ENCODE measurements at places on chromosomes 2 and 18.

DNA sequence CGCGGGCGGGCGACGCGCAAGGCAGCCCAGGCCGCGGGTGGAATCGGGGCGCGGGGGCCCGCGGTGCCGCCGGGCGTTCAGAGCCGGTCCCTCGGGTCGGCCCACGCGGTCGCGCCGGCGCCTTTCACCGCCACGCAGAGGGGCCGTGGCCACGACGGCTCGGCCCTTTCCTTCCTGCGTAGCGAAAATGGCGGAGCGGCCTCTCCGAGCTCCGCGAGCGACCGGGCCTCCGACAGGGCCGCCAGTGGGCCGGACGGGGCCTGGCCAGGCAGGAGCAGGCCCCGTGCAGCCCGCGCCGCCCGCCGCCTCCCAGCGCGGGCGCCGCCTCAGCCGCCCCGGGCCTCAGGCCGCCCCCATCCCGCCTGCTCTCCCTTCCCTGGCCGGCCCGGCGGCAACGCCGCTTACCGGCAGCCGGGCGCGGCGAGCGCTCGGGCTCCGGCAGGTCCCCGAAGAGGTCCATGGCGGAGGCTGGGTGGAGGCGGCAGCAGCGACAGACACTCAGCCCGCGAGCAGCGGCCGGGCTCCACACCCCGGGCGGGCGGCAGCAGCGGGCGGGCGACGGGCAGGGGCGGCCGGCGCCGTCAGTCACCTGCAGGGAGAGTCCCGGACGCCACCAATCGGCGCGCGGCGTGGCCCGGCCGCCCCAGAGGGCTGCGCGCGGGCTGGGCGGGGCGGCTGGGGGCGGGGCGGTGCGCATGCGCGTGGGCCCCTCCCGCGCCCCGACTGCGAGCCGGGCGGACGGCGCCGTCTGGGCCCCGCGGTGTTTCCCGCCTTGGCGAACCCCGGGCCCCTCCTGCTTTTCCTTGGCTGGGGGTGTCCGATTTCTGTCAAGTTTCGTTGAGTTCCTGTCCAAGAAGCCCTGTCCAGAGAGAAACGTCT is at the start of gene ILKAP:
Gene ILKAP (minus strand): TSS at position 602 of the 879 bp plus-strand sequence. CDS start 142 bp downstream, at position 460.
- peak; percentile 82 for DNase-seq

DNA sequence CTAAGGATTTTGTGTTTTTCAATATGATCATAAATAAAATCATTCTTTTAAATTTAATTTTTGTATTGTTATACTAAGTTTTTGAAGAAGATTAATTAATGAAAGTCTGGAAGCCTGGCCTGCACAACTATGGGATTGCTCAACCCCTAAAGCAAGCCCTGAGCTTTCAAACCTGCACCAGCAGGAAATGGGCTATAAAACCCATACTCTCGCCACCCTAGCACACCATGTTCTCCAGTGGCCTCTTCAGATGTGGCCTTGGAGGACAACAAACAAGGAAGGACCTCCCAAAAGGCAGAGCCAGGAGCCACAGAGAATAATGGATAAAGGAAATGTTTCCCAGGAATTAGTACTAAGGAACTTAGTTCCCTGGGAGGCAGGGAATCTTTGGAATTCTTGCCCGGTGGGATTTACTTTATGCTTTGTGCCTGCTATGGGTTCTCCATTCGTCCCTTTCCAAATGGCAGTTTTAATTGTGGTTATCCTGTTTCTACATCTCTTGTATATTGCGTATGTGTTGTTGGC is 212.5 kb downstream of the ZFP36L2 start:
- no peak for DNase-seq

GRCh38 chr2:200127848-200128247 is 172.5 kb downstream of the MAIP1 start:
- DNase-seq: no peak

- DNase-seq: no peak
Observed at GRCh38 chr18:55907453-55908175, 319.6 kb upstream of the TCF4 start.

DNA sequence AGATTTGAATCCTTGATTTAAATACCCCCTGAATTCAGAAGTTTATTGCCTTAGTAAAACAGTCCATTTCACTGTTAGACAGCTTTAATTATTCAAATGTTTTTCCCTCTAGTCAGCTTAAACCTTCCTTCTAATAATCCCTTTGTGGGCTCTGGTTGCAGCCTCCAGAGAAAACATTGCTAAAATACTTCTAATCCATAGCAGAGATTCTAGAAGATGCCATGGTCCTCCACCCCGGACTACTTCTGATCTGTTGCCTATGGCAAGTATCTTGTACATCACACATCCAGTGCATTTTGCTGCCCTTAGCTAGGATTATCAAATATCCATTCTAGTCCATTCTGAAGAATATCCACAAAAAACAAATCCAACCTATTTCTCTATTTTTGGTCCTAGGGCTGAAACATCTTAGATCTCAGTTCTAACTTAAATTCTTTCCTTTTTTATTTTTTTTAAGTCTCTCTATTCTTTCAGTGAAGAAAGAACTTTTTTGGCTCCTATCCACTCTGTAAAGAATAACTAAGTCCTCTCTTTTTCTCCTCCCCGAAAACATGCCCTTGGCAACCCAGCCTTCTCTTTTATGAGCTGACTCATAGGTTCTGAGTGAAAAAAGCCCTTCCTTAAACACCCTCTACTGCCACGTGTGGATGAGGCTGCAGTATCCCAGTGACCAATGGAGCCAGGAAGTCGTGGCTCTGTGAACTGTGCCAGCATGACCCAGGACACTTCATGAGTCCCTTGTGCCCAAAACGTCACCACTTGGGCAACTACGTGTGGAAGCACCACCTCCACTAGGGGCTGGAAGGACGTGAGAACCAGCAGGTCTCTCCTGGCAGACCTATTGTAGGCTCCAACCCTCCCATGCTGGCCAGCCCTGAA is 349.8 kb downstream of the TNS1 start:
- DNase-seq: no peak

DNA sequence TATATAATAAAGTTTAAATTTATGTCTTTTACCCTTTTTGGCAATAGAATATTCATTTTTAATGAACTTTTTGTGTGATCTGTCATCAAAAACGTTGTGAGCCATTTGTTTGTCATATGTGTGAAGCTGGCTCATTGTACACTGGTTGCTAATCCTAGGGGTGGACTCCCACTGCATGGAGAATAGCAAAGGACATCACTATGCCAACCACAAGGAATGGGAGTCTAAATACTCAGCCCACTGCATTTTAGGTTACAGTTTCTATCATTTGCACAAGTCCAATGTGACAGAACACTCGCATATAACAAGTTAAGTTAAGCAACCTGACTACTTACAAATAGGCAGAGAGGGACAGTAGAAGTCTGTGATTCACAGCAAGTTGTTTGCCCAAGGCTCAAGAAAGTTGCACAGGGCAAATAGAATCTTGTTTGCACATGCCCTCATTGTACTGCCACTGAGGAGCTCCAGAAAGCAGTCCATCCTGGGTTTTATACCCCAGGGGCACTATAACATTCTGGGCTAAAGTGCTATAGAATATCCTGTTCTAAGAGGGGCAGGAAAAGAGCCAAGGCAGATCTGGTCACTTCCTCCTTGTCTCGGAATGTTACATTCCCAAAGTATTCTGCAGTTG is 545.9 kb upstream of the GCFC2 start:
- DNase-seq: no peak

GRCh38 chr18:72674710-72675109 is 130.6 kb upstream of the CBLN2 start:
- no peak for DNase-seq

- no peak for DNase-seq
Observed at GRCh38 chr2:3354986-3355385, 22.6 kb downstream of the EIPR1 start.

GRCh38 chr2:54604871-54605270 is 118.6 kb upstream of the EML6 start:
- DNase-seq: no peak

- DNase-seq: no peak
Observed at GRCh38 chr2:100755441-100755840, 64.5 kb upstream of the NPAS2 start.

GRCh38 chr2:236908439-236909192 is 177.1 kb upstream of the COPS8 start:
- DNase-seq: no peak

DNA sequence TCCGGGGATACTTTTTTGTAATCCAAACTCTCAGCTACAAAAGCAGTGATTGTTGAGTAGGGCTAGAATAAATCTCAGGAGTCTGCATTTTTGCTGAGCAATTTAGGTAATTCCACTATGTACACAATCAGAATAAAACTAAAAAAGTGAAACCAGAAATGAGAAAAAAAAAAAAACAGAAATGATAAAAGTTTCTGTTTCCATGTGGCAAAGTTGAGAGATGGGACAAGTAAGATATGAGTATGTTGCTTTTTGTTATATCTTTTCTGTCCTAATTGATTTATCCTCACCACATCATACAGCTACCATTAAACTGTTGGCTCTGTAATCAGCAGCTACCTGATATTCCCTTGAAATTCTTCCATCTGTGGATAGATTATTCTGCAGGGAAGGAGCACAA is 92.7 kb downstream of the VWC2L start:
- no peak for DNase-seq

GRCh38 chr18:59898609-59899297 is 1.0 kb upstream of the PMAIP1 start:
- no peak for DNase-seq

DNA sequence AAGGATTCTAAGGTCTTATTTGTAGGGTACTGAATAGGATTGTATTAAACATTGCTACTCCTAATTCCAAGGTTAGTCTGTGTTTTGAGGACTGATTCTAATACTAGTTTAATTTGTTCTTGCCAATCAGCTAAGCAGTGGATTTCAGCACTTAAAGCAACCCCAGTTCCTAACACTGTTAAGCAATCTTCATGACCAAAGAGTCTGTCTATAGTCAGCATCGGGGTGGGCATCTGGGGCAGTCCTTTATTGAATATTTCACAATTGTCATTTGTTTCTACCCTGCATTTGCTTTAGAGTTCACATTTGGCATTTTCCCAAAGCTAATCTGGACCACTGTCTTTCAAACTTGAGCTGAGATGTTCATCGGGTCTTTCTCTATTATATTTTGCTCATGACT is 248.0 kb upstream of the TANK start:
- DNase-seq: no peak

DNA sequence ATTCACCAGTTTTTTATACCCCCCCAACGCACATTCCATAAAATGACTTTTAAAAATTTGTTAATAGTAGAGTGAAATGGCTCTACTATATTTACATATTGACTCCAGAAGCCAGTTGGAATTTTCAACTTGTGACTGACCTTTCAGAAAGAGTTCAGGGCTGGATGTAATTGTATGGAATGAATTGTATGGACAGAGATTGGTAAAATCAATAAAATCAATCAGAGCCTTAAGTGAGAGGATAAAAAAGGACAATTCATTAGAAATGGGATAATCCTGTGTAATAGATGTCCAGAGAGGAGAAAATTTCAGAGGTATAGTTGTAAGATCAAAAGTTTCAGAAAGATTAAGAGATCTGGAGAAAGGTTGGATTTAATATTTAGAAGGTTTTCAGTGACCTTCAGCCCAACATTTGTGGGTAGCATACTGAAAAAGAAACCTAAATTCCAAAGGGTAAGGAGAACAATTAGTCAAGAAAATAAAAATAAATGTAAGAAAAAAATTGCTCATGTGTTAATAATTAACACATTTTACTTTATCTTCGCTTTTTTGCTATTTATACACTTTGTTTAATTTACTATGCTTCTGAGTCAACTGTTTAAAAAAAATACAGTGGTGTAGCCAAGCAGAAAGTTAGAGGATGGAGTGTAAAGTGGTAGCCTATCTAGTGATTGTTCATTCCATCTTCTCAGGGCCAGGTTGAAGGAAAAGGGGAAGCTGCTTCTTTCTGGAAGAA is 385.4 kb upstream of the TMEFF2 start:
- DNase-seq: no peak

GRCh38 chr2:240458900-240459391 is 23.5 kb downstream of the GPC1 start:
- no peak for DNase-seq

DNA sequence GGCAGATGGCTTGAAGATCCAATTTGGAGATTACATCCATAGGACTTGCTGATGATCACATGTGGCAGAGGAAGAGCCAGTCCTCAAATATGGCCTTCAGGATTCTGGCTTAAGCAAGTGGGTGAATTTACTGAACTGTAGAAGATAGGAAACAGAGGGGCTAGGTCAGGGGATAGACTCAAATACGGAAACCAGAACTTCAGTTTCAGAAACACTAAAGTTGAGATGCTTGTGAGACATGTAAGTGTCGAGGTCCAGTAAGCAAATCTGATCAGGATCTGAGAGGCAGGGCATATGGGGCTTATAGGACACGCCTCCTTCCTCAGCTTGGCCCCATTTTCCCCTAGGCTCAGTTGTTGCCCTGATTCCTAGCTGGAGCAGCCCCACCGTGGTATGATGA is 107.7 kb downstream of the LBH start:
- DNase-seq: no peak

GRCh38 chr2:100070078-100070477 is 72.3 kb downstream of the AFF3 start:
- no peak for DNase-seq

- DNase-seq: no peak
Observed at GRCh38 chr2:19648583-19648982, 253.2 kb downstream of the TTC32 start.

- DNase-seq: no peak
Observed at GRCh38 chr2:26521054-26521912, 43.4 kb upstream of the OTOF start.

- DNase-seq: no peak
Observed at GRCh38 chr18:40685219-40685618, 1269.8 kb upstream of the PIK3C3 start.

DNA sequence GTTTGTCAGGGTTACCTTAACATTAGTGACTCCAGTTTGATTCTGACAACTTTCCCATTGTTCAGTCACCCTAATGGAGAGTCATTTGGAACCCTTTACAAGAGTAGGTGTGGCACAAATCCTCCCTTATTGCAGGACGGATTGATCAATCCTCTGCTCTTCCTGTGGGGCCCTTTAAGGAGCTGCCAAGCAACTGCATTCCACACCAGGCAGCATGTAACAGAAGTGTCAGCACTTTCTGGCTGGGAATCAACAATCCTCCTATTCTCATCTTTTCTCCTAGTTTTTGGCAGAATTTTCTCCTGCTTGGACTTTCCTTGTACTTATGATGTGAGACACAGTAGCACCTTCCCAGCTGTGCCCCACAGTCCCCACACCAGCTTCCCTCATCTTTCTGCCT is 177.8 kb downstream of the ST6GAL2 start:
- DNase-seq: no peak

DNA sequence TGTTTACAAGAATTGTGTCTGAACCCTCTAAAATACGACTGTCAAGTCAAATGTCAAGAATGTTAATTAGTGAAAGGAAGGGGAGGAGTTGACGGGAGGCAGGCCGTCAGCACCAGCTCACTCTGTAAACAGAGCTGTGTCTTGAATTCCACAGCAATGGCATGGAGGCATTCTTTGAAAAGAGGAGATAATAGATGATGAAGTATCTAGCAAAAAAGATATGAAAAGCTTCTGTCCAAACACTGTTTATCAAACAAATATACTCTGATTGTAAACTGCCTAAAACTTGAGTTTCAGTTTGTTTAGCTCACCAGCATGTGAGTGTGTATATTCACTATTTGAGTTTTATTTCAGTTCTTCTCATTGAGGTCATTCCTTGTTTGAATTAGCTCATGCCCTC is 94.7 kb upstream of the CDC42EP3 start:
- no peak for DNase-seq

- DNase-seq: no peak
Observed at GRCh38 chr2:33339269-33339668, 137.2 kb upstream of the RASGRP3 start.

GRCh38 chr2:112884869-112885505 is 26.0 kb upstream of the IL37 start:
- DNase-seq: peak; percentile 46

All from stimulated activated CD8-positive, alpha-beta memory T cell treated with anti-CD3 and anti-CD28 coated beads, Interleukin-4, amount 100 ng/mL, for 1 hour (primary cell).